ENCODE measurements at places on chromosomes 1 and 21.

DNA sequence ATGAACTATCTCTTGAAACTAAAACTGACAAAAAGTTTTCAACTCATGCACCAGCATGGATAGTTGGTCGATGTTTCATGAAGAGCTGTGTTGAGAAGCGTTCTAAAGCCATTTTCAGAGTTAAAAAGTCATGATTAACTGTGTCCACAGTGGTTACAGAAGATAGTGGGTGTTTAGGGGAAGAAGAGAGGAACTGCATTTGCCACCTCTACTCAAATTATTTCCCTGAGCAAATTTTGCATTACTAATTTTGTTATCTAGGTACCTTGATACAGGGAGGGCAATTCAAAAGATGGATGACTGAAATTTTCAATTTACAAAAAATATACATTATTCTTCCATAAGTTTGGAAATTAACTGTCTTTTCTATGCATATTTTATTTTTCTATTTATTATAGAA is 15.5 kb downstream of the SAMSN1 start:
- DNase-seq, result no peak

GRCh38 chr1:15412843-15413242 is 3.2 kb downstream of the EFHD2 start:
- no peak for DNase-seq

DNA sequence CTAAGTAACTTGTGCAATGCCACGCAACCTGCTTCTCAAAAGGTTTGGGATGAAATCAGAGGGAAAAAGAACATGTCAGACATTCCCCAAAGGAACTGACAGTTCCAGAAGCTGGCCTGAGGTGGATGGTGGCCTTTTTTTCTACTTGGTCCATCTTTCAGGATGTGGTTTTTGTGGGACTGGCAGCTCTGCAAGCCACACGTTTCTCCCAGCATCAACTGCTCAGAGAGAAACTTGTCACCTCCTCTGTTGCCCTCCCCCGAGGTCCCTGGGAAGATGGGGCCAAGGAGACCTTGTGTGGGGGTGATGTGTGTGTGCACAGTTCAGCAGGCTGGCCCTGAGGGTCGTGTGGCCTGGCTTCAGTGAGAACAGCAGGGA is 2.5 kb upstream of the DHRS3 start:
- DNase-seq, result peak; percentile 47

- no peak for DNase-seq
These were observed 26.0 kb downstream of the KIFAP3 start for GRCh38 chr1:170048515-170048914.

- no peak for DNase-seq
These were observed 12.1 kb downstream of the DNAJC16 start for GRCh38 chr1:15538771-15539170.

GRCh38 chr1:29356663-29357062 is 120.3 kb downstream of the PTPRU start:
- DNase-seq, result peak; percentile 19

- DNase-seq, result no peak
These were observed 2.9 kb upstream of the OBSCN start for GRCh38 chr1:228204958-228205357.

GRCh38 chr1:39896909-39897685 is 4.6 kb downstream of the MYCL start:
- DNase-seq, result no peak

DNA sequence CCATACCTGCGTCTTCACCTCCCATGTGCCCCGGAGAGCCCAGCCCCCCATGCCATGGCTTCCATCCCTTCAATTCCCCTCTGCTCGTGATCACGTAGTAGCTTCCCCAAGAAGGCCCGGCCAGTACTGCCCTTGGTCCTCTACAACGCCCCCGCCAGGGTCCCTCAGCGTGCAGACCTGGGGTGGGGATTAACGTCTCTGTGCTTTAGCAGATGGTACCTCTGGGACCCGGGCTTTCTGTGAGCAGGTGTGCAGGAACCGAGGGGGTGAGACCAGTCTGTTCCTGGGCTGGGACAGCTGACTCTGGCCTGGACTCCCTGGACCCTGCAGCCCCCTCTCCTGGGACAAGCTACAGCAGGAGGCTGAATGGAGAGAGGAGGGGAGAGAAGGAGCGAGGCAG is 1.2 kb downstream of the PLCH2 start:
- no peak for DNase-seq

- DNase-seq, result no peak
These were observed 247.1 kb upstream of the RAB4A start for GRCh38 chr1:229023651-229024300.
